ENCODE measurements at places on chromosomes 7 and 10.

- peaks cover 87% of the 10 kb centered on the region for H3K4me1 ChIP-seq
- DNase-seq = no peak
- no peaks in the 10 kb centered on the region for H3K27me3 ChIP-seq
- peaks cover 93% of the 10 kb centered on the region for H3K36me3 ChIP-seq
- no peak overlapping the region for H3K4me3 ChIP-seq
- peak overlapping the region; percentile 63 for H3K27ac ChIP-seq
These were observed 71.7 kb downstream of the IKZF1 start for GRCh38 chr7:50376056-50376820.

- H3K27ac ChIP-seq = no peak within 1 kb of the TSS
- peaks cover 2% of the 10 kb centered on the region for H3K36me3 ChIP-seq
- H3K4me3 ChIP-seq = peak within 1 kb of the TSS; percentile 68
- DNase-seq = peak; percentile 56
These were observed at the start of gene TSPAN12 for GRCh38 chr7:120857588-120858573. Gene TSPAN12, minus strand, starts transcription at chr7:120858144. Its CDS starts 1,381 bp downstream, at chr7:120856763.

GRCh38 chr7:51244885-51245284 is 71.7 kb downstream of the COBL start:
- H3K36me3 ChIP-seq = no peaks in the 10 kb centered on the region
- H3K4me3 ChIP-seq = no peak overlapping the region
- peaks cover 9% of the 10 kb centered on the region for H3K27me3 ChIP-seq

DNA sequence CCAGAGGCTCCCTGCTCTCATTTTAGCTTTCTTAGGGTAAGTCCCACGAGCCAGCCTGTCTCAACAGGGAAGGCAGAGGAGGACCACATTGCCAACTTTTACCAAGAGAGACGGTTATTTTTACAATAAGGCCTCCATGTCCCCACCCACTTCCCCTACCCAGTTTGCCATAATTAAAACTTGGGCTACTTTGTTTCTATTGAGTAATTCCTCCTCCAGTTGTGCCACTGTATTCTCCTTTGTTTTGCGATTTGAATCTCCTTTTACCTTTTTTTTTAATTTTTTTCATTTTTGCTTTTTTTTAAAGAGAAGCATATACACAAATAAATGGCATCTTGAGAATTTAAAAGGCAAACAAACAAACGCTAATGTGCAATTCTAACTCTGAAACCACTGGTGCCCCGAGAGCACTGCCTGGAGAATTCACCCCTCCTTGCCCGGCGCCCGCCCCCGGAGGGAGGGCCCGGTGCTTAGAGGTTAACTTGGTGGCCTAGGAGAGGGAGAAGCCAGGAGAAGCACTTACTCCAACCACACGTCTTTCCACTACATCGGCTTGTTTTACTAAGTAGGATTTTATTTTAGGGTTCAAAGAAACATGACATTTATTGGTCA is 282.3 kb downstream of the USP6NL start:
- no peak for DNase-seq
- peaks cover 19% of the 10 kb centered on the region for H3K4me1 ChIP-seq
- H3K4me3 ChIP-seq = no peak overlapping the region
- H3K36me3 ChIP-seq = peaks cover 79% of the 10 kb centered on the region
- no peak overlapping the region for H3K27ac ChIP-seq

DNA sequence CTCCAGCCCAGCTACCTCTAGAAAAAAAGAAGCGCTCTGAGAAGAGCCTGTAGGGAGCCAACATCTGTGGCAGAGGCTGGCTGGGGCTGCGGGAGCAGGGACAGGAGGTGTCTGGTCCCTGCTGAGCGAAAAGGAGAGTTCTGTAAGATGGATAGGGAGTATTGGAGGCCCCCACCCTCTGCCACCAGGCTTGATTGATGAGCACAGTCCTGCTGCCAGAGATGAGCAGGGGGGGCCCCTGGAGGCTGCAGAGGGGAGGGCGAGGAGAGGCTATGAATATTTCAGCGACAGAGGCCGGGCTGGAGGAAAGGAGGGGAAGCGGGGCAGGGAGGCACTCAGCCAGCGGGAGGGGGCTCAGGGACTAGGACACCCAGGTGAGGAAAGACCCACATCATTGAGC is 44.5 kb upstream of the HSPB1 start:
- no peak overlapping the region for H3K27ac ChIP-seq
- peaks cover 65% of the 10 kb centered on the region for H3K27me3 ChIP-seq
- no peaks in the 10 kb centered on the region for H3K36me3 ChIP-seq
- no peak overlapping the region for H3K4me3 ChIP-seq
- DNase-seq = no peak

GRCh38 chr10:8543361-8544056 is 489.0 kb downstream of the GATA3 start:
- no peaks in the 10 kb centered on the region for H3K4me1 ChIP-seq
- H3K27ac ChIP-seq = no peak overlapping the region
- H3K27me3 ChIP-seq = peaks cover 3% of the 10 kb centered on the region
- DNase-seq = no peak

- no peaks in the 10 kb centered on the region for H3K27me3 ChIP-seq
- no peak overlapping the region for H3K4me3 ChIP-seq
- H3K36me3 ChIP-seq = no peaks in the 10 kb centered on the region
- H3K27ac ChIP-seq = no peak overlapping the region
- no peaks in the 10 kb centered on the region for H3K4me1 ChIP-seq
These were observed 25.6 kb upstream of the TMEM26 start for GRCh38 chr10:61478621-61479312.

GRCh38 chr7:17844514-17845196 is 95.6 kb downstream of the SNX13 start:
- no peaks in the 10 kb centered on the region for H3K27me3 ChIP-seq
- H3K4me1 ChIP-seq = peaks cover 24% of the 10 kb centered on the region
- no peak overlapping the region for H3K27ac ChIP-seq
- H3K36me3 ChIP-seq = peaks cover 34% of the 10 kb centered on the region

- no peak for DNase-seq
- peaks cover 45% of the 10 kb centered on the region for H3K4me1 ChIP-seq
- no peak overlapping the region for H3K4me3 ChIP-seq
- peaks cover 25% of the 10 kb centered on the region for H3K36me3 ChIP-seq
These were observed 132.6 kb downstream of the DNAJB6 start for GRCh38 chr7:157469181-157470016.

DNA sequence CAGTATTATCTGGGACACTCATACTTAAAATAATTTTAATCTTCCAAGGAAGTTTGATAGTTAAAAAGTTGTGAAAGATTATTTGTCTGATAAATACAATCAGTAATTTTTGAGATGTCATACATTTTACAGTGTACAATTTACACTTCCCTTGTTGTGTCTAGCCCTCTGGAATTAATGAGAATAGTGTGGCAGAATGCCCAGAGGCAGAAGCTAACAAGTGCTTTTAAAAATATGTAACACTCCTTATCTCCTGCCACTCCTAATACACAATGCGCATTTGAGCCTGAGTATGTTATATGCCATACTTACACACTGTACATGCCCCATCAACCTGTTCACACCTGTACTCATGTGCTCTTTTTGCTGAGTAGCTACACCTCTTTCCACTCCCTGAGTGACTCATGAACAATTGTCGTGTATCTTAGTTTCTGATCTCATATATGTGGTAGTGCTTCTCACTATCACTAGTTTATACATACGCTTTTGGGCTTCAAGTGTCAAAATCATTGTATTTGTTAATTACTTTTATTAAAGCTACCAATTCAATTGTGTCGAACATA is 106.9 kb upstream of the GNAI1 start:
- no peak overlapping the region for H3K27ac ChIP-seq
- H3K4me1 ChIP-seq = no peaks in the 10 kb centered on the region
- peaks cover 8% of the 10 kb centered on the region for H3K27me3 ChIP-seq
- H3K36me3 ChIP-seq = no peaks in the 10 kb centered on the region
- no peak for DNase-seq

GRCh38 chr10:125983161-125983560 is 86.8 kb downstream of the FANK1 start:
- H3K27ac ChIP-seq = no peak overlapping the region
- H3K4me3 ChIP-seq = no peak overlapping the region
- no peak for DNase-seq
- H3K27me3 ChIP-seq = peaks cover 4% of the 10 kb centered on the region
- no peaks in the 10 kb centered on the region for H3K36me3 ChIP-seq
- H3K4me1 ChIP-seq = no peaks in the 10 kb centered on the region

GRCh38 chr7:113891828-113892227 is 27.0 kb downstream of the PPP1R3A start:
- DNase-seq = no peak
- no peaks in the 10 kb centered on the region for H3K4me1 ChIP-seq
- H3K4me3 ChIP-seq = no peak overlapping the region
- H3K27ac ChIP-seq = no peak overlapping the region
- H3K36me3 ChIP-seq = no peaks in the 10 kb centered on the region

DNA sequence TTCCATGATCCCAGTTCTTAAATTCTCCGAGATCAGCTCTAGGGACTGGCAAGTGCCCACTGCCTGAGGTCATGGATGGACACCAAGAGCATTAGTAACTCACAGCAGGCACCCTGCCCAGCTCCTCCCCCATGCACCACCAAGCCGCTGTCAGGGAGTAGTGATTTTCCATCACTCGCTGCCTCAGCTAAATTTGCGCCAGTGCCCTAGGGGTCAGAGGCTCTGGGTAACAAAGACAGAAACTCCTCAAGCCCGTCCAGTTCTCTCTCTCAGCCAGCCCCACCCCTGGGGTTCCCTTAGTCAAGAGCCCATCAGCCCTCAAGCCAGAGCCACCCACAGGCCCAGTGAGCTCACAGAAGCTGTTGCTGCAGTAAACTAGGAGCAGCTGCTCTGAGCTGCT is 30.0 kb downstream of the PAX2 start:
- DNase-seq = no peak
- no peaks in the 10 kb centered on the region for H3K36me3 ChIP-seq
- H3K4me1 ChIP-seq = no peaks in the 10 kb centered on the region
- H3K27me3 ChIP-seq = peaks cover 77% of the 10 kb centered on the region
- no peak overlapping the region for H3K27ac ChIP-seq
- H3K4me3 ChIP-seq = no peak overlapping the region

GRCh38 chr7:105713488-105714465 is 132.5 kb upstream of the EFCAB10 start:
- H3K27me3 ChIP-seq = no peaks in the 10 kb centered on the region
- H3K36me3 ChIP-seq = peaks cover 18% of the 10 kb centered on the region
- no peak overlapping the region for H3K4me3 ChIP-seq
- no peak overlapping the region for H3K27ac ChIP-seq
- no peaks in the 10 kb centered on the region for H3K4me1 ChIP-seq

- H3K27ac ChIP-seq = no peak overlapping the region
- H3K27me3 ChIP-seq = peaks cover 50% of the 10 kb centered on the region
- H3K4me1 ChIP-seq = no peaks in the 10 kb centered on the region
- H3K36me3 ChIP-seq = no peaks in the 10 kb centered on the region
- no peak for DNase-seq
These were observed 27.6 kb upstream of the NEUROG3 start for GRCh38 chr10:69600761-69601330.

DNA sequence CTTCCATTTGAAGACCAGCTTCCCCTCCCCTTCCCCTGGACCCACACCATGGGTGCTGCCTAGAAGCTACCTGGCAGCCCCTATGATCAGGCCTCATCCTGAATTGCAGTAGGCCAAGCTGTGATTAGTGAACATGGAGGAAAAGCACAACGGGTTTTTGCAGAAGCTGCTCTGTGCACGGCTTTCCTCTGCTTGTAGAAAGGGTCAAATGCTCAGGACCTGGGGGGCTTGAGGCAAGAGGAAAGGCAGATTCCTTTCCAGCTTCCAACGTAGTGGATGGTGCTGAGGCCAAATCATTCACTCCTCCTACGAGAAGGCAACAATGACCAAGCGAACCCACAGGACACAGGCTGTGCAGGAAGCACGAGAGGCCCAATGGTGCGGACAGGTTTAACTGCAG is 410.3 kb upstream of the SHH start:
- no peaks in the 10 kb centered on the region for H3K4me1 ChIP-seq
- no peaks in the 10 kb centered on the region for H3K36me3 ChIP-seq
- H3K27ac ChIP-seq = no peak overlapping the region
- H3K27me3 ChIP-seq = peaks cover 9% of the 10 kb centered on the region
- no peak for DNase-seq

All from activated naive CD4-positive, alpha-beta T cell treated with anti-CD3 and anti-CD28 coated beads, Interleukin-2, amount 10 ng/mL, durations not matched to agents 7 days and 5 days (primary cell).